Neural crest cell (in vitro differentiated cells): ENCODE measurements at places on chromosomes 2 and 18. TPM values are rescaled to one million over a fixed set of nuclear protein-coding genes. Genes with fewer than 3 reads are reported as not detected.

DNA sequence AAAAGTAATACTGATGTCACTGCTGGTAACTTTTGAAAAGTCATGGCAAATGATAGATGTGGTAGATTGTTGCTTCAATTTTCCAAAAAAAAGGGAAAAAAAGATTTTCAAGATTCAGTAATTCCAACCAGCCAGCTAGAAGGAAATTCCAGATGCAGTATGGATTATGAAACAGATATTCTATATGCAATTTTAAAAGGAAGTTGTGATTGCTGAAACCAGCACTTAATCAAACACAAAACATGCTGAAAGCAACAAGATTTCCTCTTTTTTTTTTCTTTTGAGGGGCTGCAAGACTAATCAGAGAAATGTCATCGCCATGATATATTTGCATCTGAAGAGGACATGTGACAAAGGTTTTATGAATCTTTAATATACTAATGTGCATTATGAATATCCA lies 5.1 kb upstream of the HNMT start:
- DNase-seq, result no peak

DNA sequence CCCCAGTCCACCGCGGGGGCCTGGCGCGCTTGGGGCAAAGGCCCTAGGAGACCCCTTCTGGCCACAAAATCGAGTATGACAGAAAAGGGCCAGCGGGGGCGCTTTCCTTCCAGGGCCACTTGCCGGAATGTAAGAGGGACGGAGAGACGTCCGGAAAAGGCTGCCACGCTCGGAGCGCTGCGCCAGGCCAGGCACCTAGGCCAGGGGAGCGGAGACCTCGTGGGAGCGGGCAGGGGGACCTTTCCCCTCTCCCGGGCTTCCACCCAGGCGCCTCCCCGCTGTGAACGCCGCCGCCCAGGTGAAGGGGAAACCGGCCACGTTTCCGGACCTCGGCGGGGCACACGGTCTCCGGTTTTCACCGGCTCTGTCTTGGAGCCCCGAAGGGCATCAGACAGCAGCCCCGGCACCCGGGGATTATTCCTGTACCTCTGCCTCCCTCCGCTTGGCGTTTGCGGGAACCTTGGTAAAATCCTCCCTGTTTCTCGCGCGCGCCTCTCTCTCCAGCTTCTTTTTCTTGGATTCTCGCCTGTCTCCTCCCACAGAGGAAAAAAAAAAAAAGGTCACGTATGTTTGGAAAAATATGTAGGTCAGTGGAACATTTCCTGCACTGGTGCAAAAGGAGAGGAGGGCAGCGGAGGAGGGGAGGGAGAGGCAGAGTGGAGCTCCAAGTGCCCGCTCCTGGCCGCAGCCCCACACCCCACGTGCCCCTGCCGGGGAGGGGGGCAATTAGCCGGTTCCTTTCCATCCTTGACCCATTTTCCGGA lies 1.2 kb upstream of the NPAS2 start:
- peak; percentile 45 for DNase-seq

- DNase-seq, result no peak
Observed at GRCh38 chr2:62687636-62688035, 17.9 kb upstream of the EHBP1 start.

GRCh38 chr2:216792222-216793021 lies 67.4 kb downstream of the TNP1 start:
- no peak for DNase-seq

DNA sequence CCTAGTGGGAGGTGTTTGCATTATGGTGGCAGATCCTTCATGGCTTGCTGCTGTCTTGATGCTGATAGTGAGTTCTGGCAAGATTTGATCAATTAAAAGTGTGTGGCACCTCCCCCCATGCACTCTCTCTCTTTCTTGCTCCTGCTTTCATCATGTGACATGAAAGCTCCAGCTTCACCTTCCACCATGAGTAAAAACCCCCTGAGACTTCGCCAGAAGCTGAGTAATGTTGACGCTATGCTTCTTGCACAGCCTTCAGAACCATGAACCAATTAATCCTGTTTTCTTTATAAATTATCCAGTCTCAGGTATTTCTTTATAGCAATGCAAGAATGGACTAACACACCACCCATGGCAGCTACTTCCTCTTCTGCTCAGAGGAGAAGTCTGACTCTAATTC lies 2181.4 kb upstream of the PIK3C3 start:
- no peak for DNase-seq

- DNase-seq, result no peak
Observed at GRCh38 chr18:44835703-44836102, 155.0 kb downstream of the SETBP1 start.

- DNase-seq, result no peak
Observed at GRCh38 chr2:64952511-64953482, 36.4 kb upstream of the SLC1A4 start.

- no peak for DNase-seq
Observed at GRCh38 chr2:144607891-144608521, 88.1 kb upstream of the ZEB2 start.

DNA sequence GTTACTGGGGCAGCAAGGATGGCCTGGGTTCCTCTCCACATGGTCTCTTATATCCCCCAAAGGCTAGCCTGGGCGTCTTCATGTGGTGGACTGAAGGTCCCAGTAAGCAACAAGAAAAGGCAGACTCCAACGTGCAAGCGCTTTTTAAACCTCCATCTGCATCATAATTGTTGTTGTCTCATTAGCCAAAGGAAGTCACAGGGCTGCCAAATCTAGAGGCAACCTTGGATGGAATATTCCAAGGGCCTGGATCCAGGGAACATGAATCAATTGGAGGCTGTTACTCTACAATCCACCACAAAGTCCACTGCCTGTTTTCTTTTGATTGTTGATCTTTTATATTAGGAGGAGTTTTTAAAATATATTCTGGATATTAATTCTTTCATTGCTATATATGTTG lies 118.8 kb downstream of the SH3RF3 start:
- no peak for DNase-seq

- no peak for DNase-seq
Observed at GRCh38 chr2:62844311-62845090, 139.0 kb downstream of the EHBP1 start.

DNA sequence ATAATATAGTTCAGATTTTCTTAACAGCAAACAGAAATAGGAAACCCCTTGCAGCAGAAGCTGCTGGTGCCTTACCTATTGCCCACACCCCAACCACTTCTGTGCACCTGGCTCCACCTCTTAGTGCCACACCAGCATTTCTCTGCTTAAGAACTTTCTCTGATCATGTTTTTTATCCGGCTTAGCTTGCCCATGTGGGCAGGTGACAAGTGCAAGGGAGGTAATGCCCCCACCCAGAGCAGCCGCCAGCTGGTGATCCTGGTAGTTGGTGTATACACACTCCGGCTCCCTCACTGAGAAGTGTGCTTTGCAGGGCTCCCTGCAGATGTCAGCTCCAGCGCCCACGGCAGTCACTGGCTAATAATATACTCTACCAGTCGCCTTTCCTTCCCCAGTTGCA lies 126.3 kb downstream of the ALPK2 start:
- DNase-seq, result no peak

Gene SKA1
- 28.9 and 30.3 TPM in 2 replicates for total RNA-seq

Gene EVX2
- 0.43 and 0.44 TPM in 2 replicates for total RNA-seq

Gene DSG4
- total RNA-seq, result not detected in 2 replicates
